ENCODE measurements at places on chromosomes 12 and 14.
A peak's percentile ranks its signal among the peaks of the same experiment; 100 is the strongest.

DNA sequence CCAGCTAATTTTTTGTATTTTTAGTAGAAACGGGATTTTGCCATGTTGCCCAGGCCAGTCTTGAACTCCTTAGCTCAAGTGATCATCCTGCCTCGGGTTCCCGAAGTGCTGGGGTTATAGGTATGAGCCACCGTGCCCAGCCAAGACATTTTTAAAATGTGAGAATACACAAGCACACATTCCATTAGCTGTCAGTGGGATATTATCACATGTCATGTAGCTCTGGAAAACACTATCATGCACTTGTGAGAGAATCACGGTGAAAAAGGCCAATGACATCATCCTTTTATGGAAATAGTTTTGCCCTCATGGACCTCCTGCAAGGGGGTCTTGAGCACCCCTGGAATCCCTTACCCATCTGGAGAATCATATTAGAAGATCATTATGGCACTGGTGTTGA, 28.3 kb downstream of the ERC1 start:
- DNase-seq = no peak

GRCh38 chr12:69837657-69838415, 12.8 kb downstream of the MYRFL start:
- no peak for DNase-seq

DNA sequence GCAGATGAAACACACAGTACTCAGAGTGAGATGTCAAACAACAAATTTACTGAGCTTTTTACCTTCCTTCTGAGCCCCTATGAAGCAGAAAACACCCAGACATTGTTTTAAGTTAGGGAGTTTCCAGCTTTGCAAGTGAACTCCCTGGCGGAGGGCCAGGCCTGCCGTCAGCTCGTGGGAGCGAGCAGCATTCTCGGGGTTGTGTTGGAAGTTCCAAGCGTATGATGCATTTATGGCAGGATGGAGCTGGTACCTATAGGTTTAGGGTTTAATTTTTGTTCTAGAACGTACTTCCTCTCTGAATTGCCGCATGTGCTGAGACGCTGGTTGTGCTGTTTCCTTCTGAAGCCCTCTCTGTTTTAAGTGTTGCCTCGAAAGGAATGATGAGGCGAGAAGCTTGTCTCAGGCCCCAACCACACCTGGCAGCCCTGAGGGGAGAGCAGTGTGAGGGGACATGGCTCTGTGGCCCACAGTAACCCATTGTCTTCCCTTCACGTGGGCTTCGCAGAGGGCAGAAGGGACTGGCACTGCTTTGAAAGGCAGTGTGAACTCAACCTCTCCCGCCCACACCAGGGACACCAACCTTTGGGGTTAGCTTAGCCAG, 76.6 kb downstream of the SSPN start:
- DNase-seq = no peak

GRCh38 chr12:99605-100004, 33.0 kb downstream of the IQSEC3 start:
- DNase-seq = peak; percentile 5

- no peak for DNase-seq
Observed at GRCh38 chr14:69711881-69712560, 54.9 kb upstream of the SRSF5 start.

GRCh38 chr12:57233357-57234232, 4.1 kb downstream of the SHMT2 start:
- no peak for DNase-seq

- DNase-seq = peak; percentile 9
Observed at GRCh38 chr14:96852823-96853422, 55.7 kb downstream of the VRK1 start.

DNA sequence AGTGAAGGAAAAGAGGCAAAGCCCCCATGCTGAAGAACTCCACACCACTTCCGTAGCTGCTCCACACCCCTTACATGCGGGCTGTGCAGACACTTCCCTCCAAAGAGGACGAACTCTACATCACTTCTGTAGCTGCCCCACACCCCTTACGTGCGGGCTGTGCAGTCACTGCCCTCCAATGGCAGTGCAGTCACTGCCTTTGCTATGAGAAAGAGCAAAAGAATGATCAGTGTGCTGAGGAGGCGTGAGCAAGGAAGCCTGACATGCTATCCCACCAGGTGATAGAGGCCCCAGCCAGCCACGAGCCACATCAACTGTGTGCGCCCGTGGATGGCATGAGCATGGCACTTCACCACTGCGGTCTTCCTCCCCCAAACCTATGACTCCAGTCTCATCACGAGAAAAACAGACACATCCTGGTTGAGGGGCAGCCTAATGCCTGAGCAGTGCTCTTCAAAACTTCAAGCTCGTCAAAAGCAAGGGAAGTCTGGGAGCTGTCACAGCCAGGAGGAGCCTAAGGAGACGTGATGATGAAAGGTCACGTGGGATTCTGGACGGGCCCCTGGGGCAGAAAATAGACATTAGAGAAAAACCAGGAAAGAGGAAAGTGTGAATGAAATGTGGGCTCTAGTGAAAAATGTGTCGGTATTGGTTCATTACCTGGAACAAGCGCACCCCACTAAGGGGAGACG, 60.8 kb upstream of the C14orf180 start:
- no peak for DNase-seq

DNA sequence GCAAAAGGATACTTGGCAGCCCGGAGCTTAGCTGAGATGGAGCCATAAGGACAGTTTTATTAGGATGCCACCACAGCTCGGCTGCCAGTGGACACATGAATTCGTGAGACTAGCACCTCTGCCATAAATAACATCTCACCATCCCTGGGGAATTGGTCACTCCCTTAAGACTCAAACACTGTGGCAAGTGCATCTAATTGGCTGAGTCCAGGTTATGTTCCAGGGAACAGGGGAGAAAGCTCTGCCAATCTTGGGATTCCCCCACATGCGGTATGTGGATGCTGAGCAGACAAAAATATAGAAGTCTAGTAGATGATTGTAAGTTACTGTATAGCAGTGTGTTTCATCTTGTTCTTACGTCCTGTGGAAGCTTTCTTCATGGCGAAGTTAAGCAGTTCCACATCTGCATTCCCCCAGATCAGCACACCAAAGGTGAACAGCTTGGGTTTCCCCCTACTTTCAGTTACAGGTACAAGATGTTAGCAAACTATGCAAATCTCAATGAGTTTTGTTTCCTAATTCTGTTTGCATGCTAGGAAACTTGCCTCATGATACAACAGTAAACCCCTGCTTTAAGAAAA, 131.1 kb downstream of the ETV6 start:
- no peak for DNase-seq

- DNase-seq = no peak
Observed at GRCh38 chr12:6951551-6952120, 480 bp downstream of the PTPN6 start.

GRCh38 chr14:44873536-44873935, 88.2 kb downstream of the KLHL28 start:
- DNase-seq = no peak
